ENCODE measurements at places on chromosomes 16 and 17.

- no peak for DNase-seq
Observed at GRCh38 chr17:7218758-7219157, 878 bp downstream of the DLG4 start.

DNA sequence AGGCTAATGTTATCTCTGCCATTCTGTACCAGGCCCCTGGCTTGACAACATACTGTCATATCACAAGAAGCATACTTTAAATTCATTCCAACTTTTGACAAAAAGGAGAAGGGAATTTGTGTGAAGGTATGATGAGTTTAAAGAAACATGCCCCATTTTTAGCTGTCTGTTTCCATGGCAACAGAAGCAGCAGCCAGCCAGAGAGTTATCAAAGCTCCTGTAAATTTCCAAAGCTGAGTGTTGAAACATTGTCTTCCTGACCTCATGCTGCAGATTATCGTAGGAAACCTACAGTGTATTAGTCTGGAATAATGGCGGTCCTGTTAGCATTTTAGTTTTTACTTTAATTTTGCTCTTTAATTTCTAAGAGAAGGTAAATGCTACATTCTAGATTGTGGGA lies 124.9 kb downstream of the MRTFB start:
- DNase-seq, result no peak

DNA sequence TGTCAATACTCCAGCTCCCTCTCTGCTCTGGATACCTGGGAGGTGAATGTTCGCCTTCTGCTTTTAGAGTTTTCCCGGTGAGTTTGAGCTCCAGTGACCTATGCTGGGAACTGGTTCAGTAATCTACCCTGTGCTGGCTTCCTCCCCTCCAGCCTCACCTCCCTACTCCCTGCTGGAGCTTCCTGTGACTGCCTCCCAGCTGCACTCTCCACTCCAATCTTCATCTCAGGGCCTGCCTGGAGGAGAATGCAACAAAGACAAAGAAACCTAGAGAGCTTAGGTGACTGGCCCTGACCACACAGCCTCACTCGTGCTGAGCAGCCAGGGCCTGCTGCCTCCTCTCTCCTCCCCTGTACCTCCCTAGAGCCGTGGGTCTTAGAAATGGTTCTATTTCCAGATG lies 101.6 kb upstream of the FOXF1 start:
- no peak for DNase-seq

DNA sequence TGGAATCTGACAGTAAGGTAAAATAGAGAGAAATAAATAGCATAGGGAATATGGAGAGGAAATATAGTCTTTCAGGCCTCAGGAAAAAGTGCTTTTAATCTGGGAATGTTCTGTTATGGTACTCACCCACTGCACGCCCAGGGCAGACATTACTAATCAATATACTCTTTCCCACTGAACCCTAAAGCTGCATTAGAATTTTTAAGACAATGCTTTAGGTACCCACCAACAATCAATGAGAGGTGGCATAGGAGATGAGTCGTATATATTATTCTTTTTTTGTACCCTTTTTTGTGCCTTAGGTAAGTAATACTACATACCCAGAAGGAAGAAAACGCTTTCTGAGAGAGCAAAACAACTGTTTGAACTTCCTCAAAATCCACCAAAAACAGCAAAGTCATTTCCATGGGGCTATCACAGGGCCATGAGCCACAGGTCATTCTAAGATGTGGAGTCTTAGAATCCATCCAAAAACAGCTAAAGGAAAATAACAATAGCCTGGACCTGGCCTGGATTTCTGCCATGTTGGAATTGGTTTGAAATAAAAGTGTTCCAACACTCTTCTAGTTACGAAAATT lies 542.1 kb downstream of the XYLT1 start:
- DNase-seq, result no peak

GRCh38 chr16:56667581-56668571 lies at the start of gene MT1G:
Gene MT1G (minus strand): TSS chr16:56668065. CDS start chr16:56667993, 72 bp downstream.
- DNase-seq, result no peak

- no peak for DNase-seq
Observed at GRCh38 chr16:55379371-55379770, 55.4 kb downstream of the IRX6 start.

DNA sequence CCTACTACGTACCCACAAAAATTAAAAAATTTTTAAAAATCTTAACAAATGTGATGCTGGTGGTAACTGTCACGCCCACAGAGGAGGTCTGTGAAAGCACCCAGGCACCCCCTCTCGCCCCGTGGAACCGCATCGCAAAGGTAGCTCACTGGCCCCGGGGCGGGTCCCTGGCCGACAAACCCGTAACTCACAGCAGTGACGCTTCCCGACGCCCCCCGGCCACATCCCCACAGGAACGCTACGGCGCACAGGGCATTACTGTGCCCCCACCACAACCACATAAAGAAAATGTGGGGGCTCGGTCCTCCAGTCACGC lies 366 bp downstream of the ANKS3 start:
- no peak for DNase-seq

DNA sequence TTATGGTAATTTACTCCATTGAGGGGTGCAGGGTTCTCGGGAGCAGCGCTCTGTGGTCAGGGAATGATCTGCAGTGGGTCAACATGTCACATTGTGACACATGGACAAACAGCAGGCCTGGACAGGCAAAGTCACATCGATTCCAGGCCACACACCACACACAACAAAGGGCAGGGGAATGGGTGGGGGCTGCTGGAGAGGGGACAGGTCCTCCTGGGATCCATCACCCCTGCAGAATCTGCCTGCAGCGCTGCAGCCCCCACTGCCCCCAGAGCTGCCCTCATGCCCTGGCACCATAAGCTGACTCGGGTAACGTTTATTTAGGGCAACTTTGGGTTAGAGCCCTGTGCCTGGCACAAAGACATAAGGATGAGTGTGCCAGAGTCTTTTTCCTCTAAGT lies 9.1 kb downstream of the PEMT start:
- DNase-seq, result no peak

DNA sequence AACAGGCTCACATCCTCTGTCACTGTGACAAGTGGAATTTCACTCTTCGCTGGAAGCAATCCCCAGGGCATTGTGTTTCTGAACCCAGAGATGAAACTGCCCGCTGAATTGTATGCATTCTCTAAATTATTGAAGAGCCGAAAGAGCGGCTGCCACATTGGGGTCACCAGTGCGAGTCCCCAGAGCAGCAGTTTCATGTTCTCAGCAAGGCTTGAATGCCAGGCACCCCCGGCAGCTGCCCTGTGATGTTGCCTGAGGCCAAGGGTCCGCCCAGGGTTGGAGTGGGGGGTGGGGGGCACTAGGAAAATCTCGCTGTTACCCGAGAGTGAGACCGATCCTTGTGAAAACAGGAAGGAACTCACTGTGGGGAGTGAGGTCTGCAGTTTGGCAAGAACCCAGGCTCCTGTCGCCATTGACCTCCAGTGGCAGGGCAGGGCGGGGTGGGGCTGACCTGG lies 20.7 kb upstream of the BCAR1 start:
- no peak for DNase-seq

DNA sequence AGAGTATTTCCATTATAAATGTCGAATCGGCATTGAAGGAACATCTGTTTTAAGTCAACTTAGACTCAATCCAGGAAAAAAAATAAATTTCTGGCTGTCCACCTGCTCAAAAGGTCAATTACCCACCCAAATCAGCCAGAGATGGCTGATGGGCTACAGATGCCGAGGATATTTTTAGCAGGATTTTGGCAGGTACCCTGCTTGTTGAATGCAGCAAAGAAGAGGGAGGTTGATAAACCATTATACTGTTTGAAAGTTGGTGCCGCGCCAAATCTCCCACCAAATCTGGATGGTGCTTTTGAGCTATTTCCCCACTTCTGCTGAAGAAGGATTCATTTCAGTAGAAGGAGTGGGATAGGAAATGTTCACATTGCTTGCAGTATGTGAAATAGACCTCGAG lies 537.7 kb downstream of the MAF start:
- no peak for DNase-seq

GRCh38 chr16:89729863-89730593 lies 8.7 kb downstream of the ZNF276 start:
- no peak for DNase-seq

All from amygdala (tissue), 56 donors.